ENCODE measurements at places on chromosomes 13 and 19.

GRCh38 chr13:46229251-46229650, 17.5 kb downstream of the LRRC63 start:
- DNase-seq = no peak

GRCh38 chr13:75050419-75051046, 431.4 kb downstream of the TBC1D4 start:
- no peak for DNase-seq

DNA sequence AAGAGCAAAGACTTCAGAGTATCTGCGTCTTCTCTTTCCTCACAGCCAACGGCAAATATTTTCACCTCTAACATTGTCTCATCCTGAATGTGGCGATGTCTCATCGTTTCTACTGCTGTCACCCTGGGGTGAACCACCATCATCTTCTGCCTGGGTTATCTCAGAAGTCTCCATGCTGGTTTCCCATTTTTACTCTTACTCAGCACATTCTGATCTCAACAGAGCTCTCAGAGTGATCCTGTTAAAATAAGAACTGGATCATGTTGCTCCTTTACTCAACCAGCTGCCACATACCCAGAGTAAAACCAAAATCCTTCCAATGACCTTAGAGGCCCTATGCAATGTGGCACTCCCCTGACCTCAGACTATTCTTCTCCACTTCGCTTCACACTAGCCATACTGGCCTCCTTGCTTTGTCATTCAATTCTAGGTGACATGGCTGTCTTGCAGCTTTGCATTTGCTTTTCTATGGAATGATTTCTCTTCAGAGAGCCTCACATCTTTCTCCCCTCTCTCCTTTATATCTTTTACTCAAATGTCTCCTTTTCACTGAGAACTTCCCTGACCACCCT, 7.8 kb upstream of the OLFM4 start:
- DNase-seq = no peak

GRCh38 chr19:53103234-53104203, at the start of gene ZNF160:
TSS of gene ZNF160 (minus strand) at chr19:53103422. CDS start at chr19:53086276, 17,146 bp downstream.
- peak; percentile 99 for DNase-seq

- DNase-seq = no peak
Observed at GRCh38 chr13:53198736-53199135, 170.1 kb downstream of the OLFM4 start.

DNA sequence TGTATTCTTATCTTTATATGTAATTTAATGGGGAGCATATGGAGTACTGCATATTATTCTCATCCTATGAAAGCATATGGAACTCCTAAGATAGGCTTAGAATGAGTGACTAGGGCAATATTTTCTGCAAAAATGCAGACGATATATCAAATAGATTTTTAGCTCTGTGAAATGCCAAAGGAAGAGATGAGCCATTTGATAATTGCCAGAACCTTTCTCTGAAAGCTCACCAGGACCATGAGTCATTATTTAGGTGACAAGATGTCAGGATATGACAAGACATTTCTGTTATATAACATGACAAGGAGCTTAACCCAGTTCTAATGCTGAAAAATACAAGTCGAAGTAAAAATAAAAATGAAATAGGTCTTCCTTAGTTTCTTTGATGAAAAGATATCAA, 145.0 kb downstream of the SLITRK6 start:
- no peak for DNase-seq

DNA sequence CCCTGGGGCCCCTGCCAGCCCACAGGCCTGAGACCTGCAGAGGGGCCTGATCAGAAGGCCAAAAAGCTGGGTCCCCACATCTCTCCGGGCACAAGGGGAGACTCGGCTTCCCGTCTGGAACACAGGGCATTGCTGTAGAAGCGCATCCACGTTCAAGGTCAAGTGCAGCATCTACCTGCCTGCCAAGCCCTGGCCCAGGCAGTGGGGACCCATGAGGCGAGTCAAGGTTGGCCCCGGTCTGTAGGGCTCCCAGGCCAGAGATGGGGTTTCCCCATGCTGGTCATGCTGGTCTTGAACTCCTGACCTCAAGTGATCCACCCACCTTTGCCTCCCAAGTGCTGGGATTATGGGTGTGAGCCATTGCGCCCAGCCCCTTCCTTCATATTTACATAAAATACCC, 13.5 kb upstream of the COMP start:
- no peak for DNase-seq

DNA sequence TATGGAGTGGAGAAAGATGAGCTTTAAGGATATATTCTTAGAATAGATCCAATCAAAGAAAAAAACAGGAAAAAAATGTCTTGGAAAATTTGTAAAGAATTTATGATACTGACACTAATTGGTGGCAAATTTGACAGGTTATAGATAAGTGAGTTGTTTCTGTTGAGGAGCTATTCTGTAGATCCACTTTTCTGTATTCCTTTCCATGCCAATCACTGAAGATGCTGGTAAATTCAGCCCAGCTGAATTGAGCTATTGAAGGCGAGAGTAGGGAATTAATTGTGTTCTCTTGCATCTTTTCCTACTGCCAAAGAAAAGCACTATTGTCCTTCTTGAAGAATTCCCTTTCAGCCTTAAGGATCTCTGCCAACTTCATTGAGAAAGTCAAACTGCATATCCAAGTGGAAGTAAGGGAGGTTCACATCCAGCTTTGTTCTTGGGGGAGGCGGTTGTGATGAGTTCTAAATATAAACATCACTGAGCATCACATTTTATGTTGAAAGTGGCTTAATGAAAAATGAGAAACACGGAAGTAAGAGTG, 113.1 kb downstream of the PCDH9 start:
- no peak for DNase-seq

GRCh38 chr19:33906578-33907335, 110.1 kb downstream of the KCTD15 start:
- no peak for DNase-seq

DNA sequence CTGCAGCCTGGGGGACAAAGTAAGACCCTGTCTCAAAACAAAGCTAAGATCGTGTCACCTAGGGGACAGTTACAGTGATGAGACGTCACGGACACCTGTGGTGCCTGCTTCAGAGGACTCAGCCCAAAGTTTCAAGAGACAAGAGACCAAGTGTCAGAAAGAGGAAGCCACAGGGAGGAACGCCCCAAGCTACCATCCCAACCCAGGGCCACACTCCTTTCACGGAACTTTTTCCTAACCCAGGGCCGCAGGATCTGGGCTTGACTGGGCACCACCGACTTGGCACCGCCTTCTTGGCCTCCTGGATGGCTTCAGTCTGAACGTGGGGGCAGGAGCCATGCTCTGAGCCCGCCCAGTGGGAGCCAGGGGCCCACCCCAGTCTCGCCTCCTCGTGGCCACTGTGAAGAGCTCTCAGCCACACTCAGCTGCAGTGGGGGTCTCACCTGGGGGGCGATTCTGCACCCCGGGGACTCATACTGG, 8.5 kb downstream of the MOB3A start:
- no peak for DNase-seq

DNA sequence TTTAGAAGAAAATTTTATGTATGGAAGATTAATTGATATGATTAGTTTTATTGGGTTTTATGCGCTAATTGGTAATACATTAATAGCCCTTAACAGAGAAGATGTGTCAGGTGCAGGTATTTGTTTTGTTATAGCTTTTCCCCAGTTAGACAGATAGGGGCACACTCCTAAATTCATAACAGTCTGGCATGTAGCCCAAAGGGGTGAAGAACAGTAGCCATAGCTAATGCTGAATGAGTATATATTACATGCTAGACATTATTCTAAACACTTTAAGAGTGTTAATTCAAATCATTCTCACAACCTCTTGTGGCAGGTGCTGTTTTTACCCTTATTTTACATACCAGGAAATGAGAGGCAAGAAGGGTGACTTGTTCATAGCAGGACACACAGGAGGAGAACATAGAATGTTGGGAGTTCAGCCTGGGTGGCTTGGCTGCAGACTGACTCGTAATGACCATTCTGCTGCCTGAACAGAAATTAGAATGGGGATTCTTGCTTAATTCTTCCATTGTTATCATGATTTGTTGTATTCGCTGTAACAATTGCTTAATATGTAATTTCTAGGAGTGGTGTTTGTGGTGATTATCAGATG, 20.1 kb downstream of the PCCA start:
- no peak for DNase-seq

GRCh38 chr19:38932425-38933179, 1.9 kb downstream of the MRPS12 start:
- no peak for DNase-seq

- no peak for DNase-seq
Observed at GRCh38 chr13:49814551-49815270, 22.2 kb upstream of the KPNA3 start.

DNA sequence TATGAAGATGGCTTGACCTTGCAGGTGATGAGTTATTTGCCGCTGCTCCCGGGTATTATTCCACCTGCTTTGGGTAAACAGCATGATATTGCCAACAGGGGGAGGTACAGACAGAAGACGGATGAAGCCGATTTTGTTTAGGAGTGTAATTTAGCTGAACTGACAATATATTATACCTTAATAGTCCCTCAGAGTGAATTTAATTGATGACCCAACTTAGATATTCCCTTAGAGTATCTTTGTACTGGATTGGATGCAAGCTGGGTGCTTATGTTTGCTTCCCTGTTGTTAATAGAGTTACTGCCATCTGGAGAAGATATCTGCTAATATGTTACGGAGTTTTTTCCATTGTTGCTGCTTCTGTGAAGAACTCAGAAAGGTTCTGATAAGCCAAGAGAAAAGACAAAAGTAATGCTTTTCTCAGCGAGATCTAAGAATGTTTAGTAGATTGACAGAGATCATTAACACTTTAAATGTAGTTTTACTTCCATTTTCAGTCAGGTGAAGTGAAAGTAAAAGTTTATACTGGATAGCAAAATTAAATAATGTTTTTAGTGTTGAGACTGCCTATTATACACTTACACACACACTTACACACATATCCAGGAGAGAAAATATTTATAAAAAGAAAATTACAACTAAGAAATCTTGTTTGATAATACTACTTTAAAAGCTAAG, 2220.8 kb upstream of the PCDH20 start:
- no peak for DNase-seq

- peak; percentile 71 for DNase-seq
Observed at GRCh38 chr19:6108721-6109633, 1.3 kb downstream of the RFX2 start.

- no peak for DNase-seq
Observed at GRCh38 chr19:41787055-41787454, 9.3 kb upstream of the CEACAM3 start.

- no peak for DNase-seq
Observed at GRCh38 chr13:24103782-24104372, 56.6 kb upstream of the SPATA13 start.

DNA sequence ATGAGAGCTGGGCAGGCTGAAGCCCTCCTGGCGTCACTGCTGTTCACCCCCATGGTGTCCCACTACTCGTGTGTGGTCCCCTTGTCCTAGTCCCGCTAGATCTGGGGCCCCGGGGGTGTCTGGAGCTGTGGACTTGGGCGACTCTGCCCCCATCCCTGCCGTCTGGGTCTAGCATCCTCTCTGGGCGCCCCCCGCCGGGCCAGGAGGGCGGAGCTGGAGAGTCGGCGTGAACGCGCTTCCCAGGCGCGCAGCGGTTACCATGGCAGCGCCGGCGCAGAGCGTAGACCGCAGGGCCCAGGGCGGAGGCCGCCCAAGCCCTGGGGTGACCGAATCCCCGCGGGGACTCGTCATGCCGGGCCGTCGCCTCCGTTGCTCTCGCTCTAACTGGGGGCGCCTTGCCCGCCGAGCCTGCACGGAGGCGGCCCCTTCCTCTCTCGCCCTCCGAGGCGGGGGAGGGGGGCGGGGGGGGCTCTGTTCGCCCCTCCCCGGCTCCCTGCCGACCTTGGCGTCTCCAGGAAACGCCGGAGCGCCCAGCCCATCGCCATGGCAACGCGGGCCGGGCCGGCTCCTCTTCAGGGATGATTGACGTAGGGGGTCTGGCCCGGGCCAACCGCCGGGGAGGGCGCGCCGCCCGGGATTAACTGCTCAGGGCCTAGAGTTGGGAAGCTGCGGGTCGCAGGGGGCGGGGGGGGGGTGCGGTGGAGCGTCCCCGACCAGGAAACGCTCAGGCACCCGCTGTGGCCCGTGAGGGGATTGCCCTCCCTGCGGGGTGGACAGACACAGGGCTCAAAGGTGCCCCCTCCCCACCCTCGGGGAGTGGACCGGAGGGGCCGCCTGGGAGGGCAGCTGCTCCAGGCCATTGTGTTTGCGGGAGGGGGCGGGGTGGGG, 8.9 kb downstream of the ISYNA1 start:
- peak; percentile 56 for DNase-seq

- DNase-seq = no peak
Observed at GRCh38 chr13:94286581-94286980, 192.9 kb downstream of the DCT start.

DNA sequence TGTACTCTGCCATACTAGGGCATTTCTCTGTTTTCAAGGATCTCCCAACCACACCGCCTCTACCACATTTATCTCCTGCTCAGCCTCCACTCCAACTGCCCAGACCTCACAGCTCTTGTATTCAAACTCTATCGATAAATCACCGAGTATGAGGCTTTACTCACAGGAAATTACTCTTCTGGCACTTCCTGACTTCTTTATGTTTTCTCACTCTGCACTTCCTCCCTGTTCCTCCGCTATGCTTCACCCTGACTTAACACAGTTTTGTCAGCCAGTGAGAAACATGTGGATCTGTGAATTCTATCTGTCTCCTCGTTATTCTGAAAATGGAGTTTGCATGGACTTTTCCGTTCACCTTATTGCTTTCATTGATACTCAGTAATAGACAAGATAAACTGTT, 2.6 kb upstream of the CARD8 start:
- DNase-seq = no peak

DNA sequence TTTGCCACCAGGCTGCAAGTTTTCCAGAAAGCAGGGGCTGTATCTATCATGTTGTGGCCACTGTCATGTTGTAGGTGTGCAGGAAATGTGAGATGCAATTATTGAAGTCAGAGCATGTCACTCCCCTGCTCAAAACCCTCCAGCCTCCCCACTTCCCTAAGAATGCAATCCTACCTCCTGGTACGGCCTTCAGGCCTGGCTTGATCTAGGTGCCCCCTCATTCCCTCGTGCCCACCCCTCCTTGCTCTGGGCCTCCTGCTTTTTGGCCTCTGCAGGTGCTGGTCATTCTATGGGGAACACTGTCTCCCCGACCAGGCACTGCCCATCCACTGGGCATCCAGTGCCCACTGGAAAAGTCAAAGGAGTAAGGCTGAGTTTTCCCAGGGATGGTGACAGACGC, 28.5 kb upstream of the MATK start:
- DNase-seq = no peak

DNA sequence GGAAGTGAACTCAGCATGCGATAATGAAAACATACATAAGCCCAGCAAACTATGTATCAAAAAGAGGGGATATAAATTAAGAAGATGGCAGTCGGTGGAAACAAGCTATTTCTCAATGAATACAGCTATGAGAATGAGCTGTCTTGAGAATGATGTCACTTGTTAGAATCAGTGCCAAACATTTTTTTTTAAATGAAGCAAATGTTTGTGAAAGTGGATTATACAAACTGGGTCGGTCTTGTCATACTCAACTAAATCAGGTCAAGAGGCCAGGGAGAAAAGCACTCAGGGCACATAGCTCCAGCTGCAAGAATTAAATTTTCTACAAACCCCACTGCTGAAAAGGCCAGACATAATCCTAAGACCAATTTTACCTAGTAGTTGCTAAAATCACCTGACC, 1048.4 kb downstream of the SLITRK1 start:
- DNase-seq = no peak

GRCh38 chr13:73167028-73167820, 108.4 kb downstream of the KLF5 start:
- DNase-seq = no peak

Measured in activated CD4-positive, alpha-beta T cell treated with anti-CD3 and anti-CD28 coated beads, Interleukin-2, amount 50 U/mL, for 4 hours (primary cell).